NAMALWA (cell line): ENCODE measurements at places on chromosomes 7 and 10.

- DNase-seq = no peak
Observed at GRCh38 chr10:67978749-67979148, 94.3 kb downstream of the SIRT1 start.

- peak; percentile 60 for DNase-seq
Observed at GRCh38 chr10:9342885-9343570, 1288.5 kb downstream of the GATA3 start.

GRCh38 chr7:93575555-93576399 is 1.3 kb upstream of the CALCR start:
- DNase-seq = no peak

DNA sequence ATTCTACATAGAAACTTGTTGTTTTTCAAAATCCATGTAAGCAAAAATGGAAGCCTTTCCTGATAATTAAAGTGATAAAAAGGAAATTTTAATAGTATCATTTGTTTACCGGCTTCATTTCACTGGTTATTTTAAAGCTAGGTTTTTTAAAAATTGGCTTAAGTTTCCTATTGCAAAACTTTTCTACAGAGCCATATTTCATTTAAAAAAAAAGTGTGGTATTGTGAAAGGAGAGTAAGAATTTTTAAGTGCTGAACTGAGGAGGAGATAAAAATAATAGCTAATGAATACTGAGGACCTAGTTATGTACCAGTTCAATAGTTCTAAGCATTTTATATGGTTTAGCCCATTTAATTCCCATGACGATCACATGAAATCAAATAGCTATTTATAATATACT is 172.2 kb upstream of the COL1A2 start:
- DNase-seq = no peak

- DNase-seq = no peak
Observed at GRCh38 chr7:121544726-121545125, 148.6 kb upstream of the FAM3C start.

- DNase-seq = no peak
Observed at GRCh38 chr10:70664702-70665195, 7.6 kb upstream of the ADAMTS14 start.

DNA sequence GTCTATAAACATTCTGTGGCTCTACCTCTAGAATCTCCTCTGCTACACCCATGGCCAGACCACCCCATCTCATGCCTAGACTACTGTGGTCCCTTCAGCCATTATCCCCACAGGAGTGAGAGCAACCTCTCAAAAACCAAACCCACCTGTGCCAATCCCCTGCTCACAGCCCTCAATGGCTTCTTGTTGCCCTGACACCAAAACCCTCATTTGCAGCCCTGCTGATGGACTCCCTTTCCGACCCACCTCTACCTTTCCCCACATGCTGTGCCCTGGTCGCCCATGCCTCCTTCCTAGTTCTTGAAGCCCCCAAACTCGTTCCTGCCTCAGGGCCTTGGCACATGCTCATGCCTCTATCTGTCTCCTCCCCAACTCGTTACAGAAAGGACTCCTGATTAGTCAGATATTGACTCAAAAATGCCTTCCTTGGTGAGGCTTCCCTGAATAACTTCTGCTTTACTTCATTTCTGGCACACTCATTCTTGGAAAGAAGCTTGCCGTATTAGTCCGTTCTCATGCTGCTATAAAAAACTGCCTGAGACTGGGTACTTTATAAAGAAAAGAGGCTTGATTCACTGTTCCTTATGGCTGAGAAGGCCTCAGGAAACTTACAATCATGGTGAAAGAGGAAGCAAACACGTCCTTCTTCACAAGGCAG is 104.2 kb downstream of the TEX36 start:
- no peak for DNase-seq

GRCh38 chr10:77867124-77867719 is 59.3 kb downstream of the DLG5 start:
- no peak for DNase-seq

DNA sequence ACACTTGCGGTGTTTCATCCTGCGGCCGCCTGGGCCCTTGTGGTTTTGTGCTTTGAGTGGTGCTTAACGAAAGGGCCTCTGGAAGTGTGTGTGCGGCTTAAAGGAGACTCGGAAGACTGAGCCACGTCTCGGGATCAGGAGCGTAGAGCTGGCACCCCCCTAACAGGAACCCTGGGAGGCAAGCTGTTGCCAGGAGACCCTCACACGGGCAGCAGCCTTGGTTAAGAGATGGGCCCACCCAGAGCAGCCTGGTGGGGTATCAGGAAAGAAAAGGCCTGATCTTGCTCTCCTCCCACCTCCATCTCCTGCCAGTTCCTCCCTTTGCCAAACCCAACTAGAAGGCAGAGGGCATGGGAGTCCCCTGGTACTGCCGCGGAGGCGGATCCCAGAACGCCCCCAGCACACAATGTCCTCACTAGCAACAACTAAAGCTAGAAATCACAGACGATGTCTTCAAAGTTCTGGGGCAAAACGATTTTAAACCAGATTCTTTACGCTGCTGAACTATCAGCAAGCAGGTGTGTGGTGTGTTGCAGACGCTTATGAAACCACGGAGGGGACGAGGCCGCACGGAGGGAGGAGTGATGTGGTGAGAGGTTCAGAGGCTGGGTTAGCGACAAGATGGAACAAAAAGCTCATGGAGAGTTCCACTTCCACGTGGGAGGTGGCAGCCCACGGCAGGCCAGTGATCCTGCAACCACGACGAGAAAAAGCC is 67.0 kb upstream of the INPP5A start:
- no peak for DNase-seq

GRCh38 chr7:7151285-7151684 is 31.1 kb upstream of the C1GALT1 start:
- no peak for DNase-seq

- DNase-seq = no peak
Observed at GRCh38 chr10:80771285-80771684, 233.6 kb downstream of the SH2D4B start.

DNA sequence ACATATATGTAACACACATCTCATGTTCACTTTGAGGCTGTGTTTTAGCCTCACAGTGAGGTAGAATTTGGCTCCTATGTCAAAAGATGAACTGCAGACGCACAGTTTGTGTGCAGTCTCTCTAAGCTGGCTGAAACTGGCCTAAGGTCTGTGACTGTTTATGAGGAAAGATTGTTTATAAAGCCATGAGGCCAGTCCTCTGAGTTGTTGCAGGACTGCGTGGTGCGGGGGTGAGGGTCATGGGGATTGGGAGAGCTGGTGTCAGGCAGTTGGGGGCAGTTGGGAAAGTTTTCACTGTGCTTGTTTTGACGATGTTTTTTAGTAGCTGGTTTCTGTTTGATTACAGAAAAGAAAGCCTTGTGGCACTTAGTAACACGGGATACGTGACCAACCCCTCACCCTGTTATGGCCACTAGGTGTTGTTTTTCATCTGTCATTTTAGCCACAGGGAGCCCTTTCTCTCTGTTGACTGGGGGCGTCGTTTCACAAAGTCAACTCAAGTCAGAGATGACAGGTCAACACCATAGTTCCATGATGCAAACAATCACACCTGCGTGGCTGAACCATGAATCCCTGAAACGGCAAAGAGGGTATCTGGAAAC is 310.9 kb downstream of the CCDC3 start:
- DNase-seq = no peak

GRCh38 chr7:154096-154799 is 38.1 kb upstream of the FAM20C start:
- DNase-seq = no peak

- peak; percentile 78 for DNase-seq
Observed at GRCh38 chr10:110207805-110208613, 604 bp downstream of the MXI1 start.

- DNase-seq = no peak
Observed at GRCh38 chr7:85765698-85766298, 578.9 kb upstream of the SEMA3D start.

- DNase-seq = no peak
Observed at GRCh38 chr10:132937861-132938260, 4.5 kb downstream of the CFAP46 start.

DNA sequence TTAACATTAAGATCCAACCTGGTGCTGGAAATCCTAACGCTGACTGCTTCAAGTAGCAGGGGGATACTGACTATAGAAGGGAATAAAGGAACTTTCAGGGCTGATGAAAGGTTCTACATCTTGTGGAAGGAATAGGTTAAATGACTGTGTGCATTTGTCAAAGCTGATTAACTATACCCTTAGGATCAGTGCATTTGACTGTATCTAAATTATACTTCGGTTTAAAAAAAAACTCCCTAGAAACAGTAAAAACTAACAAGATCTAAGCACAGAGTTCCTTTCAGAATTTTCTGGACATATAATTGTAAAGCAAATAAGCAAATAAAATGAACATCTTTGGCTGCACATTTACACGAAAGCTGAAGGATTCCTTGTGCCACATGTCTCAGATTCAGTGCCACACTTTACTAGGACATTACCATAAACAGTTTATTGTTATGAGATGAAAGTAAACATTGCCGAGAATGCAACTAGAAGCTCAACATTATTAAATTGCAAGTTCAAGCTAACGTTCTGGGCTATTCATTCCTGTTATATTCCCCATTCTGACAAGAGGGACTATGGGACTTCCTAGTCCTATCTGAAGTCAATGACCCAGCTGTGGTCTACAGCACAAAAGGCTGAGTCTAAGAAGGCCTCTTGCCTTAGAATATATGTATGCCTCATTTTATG is 20.7 kb downstream of the ANK3 start:
- no peak for DNase-seq

DNA sequence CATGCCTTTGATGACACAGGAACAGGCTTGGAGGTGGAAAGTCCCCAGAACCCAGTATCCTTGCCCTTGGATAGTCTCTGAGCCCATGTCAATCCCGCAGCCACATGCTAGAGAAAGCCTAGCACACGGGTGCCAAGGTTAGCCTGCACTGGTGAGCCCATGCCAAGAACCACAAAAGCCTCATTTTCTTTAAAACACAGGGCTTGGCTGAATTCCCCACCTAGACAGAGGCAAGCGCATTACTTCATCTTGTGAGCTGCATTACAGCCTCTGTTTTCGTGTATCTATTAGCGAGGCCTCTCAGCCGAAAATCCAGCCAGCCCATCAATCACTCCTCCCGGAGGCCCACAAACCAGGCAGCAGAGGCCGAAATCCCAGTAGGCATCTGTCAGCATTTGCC is 314.9 kb upstream of the AUTS2 start:
- DNase-seq = no peak

- DNase-seq = no peak
Observed at GRCh38 chr7:34135924-34136323, 230.6 kb downstream of the BMPER start.

DNA sequence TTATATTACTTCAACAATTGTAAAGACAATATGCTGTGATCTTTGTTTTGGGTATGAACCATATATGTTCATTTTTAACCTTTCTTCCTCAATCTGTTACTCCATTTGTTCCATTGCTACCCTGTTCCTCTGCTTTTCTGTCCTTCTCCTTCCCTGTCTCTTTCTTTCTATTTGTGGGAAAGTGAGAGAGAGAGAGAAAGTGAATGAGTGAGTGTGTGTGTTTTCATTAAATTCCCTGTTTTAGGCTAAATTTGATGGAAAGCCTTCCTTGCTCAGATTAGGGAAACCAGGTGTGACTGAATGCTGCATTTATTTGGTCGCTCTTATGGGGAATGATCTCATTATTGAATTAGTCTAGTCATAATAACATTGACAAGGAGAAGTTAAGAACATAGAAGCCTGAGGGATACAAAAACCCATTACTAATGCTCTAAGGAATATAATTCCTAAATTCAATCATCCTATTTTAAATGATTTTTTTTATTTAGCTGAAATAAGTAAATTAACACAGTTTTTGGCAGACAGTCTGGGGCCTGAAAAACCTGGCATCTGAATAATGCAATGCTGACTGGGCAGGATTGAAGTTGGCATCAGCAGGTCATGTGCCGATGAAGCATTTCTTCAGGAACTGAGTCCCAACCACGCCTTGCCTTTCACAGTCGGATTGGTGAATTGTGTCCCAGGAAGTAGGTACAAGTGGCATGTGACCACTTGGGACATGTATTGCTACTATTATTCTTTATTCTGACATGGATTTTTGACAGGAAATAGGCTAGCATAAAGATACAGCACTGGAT is 117.6 kb upstream of the LRGUK start:
- DNase-seq = no peak

GRCh38 chr10:63217120-63217605 is 84.0 kb downstream of the NRBF2 start:
- DNase-seq = peak; percentile 78

DNA sequence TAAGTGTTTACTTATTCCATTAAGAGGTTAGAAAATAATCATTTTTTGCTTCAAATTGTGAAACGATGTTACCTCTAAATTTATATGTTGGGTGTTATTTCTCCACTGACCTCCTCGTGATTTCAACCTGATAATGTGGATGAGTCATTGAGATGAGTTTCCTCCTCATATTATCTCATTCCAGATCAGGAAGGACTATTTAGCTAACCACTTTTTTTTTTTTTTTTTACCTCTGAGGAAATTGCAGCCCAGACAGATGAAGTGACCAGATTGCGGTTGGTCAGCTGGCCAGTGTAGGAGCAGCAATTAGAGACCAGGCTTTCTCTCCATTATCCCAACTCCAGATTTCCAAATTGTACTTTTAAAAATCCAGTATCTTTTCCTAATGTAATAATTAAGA is 248.7 kb downstream of the FZD1 start:
- DNase-seq = no peak

DNA sequence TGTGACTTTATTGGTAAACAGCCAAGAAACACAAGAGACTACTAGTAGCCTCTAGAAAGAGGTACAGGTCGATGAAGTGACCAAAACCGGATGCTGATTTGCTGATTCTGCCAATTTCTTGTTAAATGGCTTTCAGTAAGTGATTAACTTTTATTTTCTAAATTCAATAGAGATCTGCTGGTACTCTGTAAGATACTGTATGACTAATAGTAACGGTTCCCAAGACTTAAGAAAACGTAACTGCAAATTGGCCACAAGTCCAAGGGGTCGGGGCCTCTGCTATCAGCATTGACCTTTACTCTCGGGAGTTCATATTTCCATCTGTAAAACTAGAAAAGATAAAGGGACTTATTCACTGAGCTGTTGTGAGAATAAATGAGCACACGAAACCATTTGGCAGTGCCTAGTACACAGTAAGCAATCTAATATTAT is 1.4 kb downstream of the FAM3C start:
- peak; percentile 39 for DNase-seq

- DNase-seq = no peak
Observed at GRCh38 chr10:104802941-104803340, 161.9 kb downstream of the SORCS3 start.

DNA sequence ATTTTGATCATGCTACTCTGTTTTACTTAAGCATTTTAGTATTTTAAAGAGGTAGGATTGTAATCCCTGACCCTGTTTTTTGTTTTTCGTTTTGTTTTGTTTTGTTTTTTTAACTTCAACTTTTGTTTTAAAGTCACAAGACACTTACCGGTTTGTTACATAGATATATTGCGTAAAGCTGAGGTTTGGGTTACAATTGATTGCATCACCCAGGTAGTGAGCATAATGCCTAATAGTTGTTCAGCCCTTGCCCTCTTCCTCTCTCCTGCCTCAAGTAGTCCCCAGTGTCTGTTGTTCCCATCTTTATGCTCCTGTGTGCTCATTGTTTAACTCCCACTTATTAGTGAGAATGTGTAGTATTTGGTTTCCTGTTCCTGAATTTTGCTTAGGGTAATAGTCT is 93.1 kb upstream of the TEX47 start:
- no peak for DNase-seq

GRCh38 chr7:1054438-1054837 is 10.1 kb downstream of the GPR146 start:
- DNase-seq = no peak

- DNase-seq = no peak
Observed at GRCh38 chr10:29332061-29332760, 43.3 kb downstream of the LYZL1 start.

GRCh38 chr10:131456411-131456810 is 144.9 kb upstream of the TCERG1L start:
- DNase-seq = no peak
